HFFc6 (cell line): ENCODE measurements at places on chromosomes 11 and 22. TPM values are rescaled to one million over a fixed set of nuclear protein-coding genes. Genes with fewer than 3 reads are reported as not detected.

The MUC2 gene
- total RNA-seq: 0.24 to 0.25 TPM in 2 of 3 replicates, not detected in the other

GRCh38 chr11:99548264-99548663 lies 527.5 kb downstream of the CNTN5 start:
- no peaks in the 10 kb centered on the region for H3K27me3 ChIP-seq
- no peaks in the 10 kb centered on the region for H3K36me3 ChIP-seq
- no peak for DNase-seq
- H3K4me1 ChIP-seq: no peaks in the 10 kb centered on the region

- H3K4me3 ChIP-seq: no peak overlapping the region
- no peaks in the 10 kb centered on the region for H3K36me3 ChIP-seq
- H3K27me3 ChIP-seq: no peaks in the 10 kb centered on the region; the same call in 1 of the 2 replicates
- H3K27ac ChIP-seq: peak overlapping the region; percentile 65
Measured at GRCh38 chr11:36150986-36151385, 138.2 kb downstream of the COMMD9 start.

The APOA5 gene
- not detected in 3 replicates for total RNA-seq

The KCNJ1 gene
- not detected in 3 replicates for total RNA-seq

The OR52H1 gene
- total RNA-seq: not detected in 3 replicates

DNA sequence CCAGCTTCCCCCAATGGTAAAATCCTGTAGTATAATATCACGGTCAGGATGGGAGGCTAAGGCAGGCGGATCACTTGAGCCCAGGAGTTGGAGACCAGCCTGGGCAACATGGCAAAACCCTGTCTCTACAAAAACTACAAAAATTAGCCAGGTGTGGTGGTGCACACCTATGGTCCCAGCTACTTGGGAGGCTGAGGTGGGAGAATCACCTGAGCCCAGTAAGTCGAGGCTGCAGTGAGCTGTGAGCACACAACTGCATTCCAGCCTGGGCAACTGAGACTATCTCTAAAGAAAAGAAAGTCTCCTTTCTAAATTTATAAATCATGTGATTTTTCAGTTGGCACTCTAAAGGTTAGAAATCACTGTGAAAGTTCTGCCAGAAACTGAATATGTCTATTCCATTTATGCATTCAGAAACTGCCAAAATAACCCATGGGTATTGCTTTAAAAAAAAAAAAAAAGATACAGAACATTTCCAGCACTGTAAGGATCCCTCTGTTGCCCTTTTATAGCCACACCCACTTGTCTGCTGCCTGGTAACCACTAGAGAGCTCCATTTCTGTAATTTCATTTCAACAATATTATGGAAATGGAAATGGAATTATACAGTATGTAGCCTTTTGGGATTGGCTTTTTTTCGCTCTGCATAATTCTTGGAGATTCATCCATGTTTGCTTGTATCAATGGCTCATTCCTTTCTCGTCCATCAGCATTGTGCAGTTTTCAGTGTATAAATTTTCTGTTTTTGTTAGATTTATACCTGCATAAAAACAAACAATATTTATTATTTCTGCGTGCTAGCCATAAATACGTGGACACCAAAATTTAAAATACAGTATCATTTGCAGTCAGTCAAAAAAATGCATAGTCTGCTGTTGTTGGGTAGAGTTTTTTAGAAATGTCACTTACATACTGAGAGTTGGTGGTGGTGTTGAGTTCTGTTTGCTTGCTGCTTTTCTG lies 9.4 kb downstream of the CDC45 start:
- H3K27me3 ChIP-seq: 0 out of 2 replicates have a peak, but pooled peaks cover 2% of the 10 kb centered on the region
- H3K27ac ChIP-seq: no peak overlapping the region

DNA sequence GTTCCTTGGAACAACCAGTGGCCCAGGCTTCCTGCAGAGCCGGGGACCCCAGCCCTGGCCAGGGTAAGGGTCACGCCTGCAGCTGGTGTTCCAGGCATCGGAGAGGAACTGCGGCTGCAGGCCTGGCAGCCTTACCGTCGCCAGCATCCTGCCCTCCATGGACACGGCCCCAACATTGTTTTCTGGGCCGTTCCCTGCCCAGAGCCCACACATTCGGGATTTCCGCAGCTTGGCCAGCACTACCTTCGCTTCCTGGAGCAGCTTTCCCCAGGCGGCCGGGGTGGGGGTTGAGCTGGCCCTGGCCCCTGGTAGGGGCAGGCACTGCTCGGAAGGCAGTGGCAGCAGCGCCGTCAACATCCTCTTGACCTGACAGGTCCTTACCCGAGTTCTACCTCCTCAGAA lies 17.7 kb downstream of the TXN2 start:
- DNase-seq: no peak
- H3K27me3 ChIP-seq: peaks cover 4% of the 10 kb centered on the region; the same call in 1 of the 2 replicates
- peaks cover 57% of the 10 kb centered on the region for H3K4me1 ChIP-seq
- no peak overlapping the region for H3K4me3 ChIP-seq
- no peaks in the 10 kb centered on the region; the same call in 1 of the 2 replicates for H3K36me3 ChIP-seq
- H3K27ac ChIP-seq: no peak overlapping the region

The MOB2 gene
- total RNA-seq: 21.0 to 25.2 TPM (median 24.6 TPM) in 3 replicates

DNA sequence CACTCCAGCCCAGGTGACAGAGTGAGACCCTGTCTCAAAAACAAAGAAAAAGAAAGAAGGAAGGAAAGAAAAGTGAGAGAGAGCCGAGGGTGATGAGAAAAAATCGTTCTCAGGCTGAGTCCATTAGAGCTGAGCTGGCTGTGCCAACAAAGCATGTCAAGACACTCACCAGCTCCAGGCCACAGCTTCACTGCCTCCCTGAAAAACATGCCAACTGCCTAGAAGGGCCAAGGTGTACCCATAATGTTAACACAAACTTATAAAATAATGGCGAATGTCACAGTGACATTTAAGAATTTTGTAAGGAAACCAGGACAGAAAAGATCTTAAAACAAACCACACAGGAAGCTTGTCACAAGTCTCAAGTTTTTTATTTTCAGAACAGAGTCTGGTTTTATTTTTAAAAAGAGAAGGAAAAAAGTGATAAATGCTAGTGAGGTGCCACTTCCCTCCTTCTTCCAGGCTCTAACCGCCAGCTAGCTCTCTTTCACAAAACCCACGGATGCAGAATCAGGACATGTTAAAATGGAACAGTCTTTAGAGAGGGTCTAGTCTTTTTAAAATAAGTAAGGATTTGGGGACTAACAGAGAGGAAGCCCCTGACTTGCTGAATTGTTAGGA lies 5.1 kb downstream of the TMEM121B start:
- H3K4me1 ChIP-seq: no peaks in the 10 kb centered on the region
- no peak overlapping the region for H3K27ac ChIP-seq
- H3K4me3 ChIP-seq: no peak overlapping the region
- peaks cover 13% of the 10 kb centered on the region for H3K27me3 ChIP-seq
- DNase-seq: no peak

The MYEOV gene
- total RNA-seq: 64.1 and 93.3 TPM in 2 replicates

GRCh38 chr22:46179748-46180147 lies 29.4 kb downstream of the PPARA start:
- no peak overlapping the region for H3K4me3 ChIP-seq
- no peaks in the 10 kb centered on the region; the same call in 1 of the 2 replicates for H3K27me3 ChIP-seq
- no peak for DNase-seq

- no peaks in the 10 kb centered on the region for H3K4me1 ChIP-seq
- DNase-seq: no peak
- H3K27ac ChIP-seq: no peak overlapping the region
- H3K27me3 ChIP-seq: no peaks in the 10 kb centered on the region; the same call in 1 of the 2 replicates
- no peaks in the 10 kb centered on the region for H3K36me3 ChIP-seq
Measured at GRCh38 chr11:110747531-110747930, 35.3 kb upstream of the ARHGAP20 start.

- H3K27ac ChIP-seq: peak overlapping the region; percentile 34; the same call in 1 of the 2 replicates
- peaks cover 19% of the 10 kb centered on the region for H3K36me3 ChIP-seq
- H3K4me1 ChIP-seq: peaks cover 28% of the 10 kb centered on the region
- no peak for DNase-seq
Measured at GRCh38 chr22:21779444-21779843, 43.9 kb upstream of the YPEL1 start.

DNA sequence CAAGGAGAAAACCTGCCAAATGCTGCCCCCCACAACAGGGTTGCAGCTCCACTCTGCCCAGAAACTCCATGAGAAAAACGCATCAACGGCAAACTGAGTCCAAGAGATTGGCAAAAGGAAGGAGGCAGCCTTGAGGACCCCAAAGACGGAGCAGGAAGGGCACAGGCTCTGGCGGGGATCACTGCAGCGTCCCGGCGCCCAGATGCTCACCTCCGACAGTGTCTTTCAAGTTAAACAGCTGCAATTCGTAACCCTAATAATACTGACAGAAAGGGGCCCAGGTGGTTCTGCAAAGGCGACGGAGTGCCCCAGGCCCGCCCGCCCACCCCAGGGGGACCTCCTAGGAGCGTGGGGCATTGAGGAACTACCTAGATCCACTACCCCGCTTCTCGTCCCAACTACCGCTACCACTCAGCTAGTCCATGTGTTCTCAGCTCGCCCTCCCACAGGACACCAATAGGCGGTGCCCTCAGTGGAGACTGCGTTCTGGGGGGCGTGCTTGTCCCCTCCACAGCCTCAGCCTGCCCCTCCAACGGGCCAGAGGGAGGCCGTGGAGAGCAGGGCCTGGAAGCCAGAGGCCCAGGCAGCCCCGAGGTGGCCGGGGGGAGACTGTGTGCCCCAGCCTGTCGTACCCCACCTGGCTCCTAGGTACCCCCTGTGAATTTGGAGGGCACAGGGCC lies 127.4 kb downstream of the PHF21B start:
- no peaks in the 10 kb centered on the region for H3K4me1 ChIP-seq
- H3K36me3 ChIP-seq: no peaks in the 10 kb centered on the region
- DNase-seq: no peak
- H3K4me3 ChIP-seq: no peak overlapping the region

- DNase-seq: no peak
- peaks cover 69% of the 10 kb centered on the region for H3K27me3 ChIP-seq
- H3K27ac ChIP-seq: no peak within 1 kb of the TSS
Measured at GRCh38 chr22:38455076-38455529, at the start of gene KCNJ4. Gene KCNJ4, minus strand, starts transcription at chr22:38455199. Its CDS starts 27,067 bp downstream, at chr22:38428132.

The SMIM35 gene
- not detected in 3 replicates for total RNA-seq

The CCDC73 gene
- not detected in 3 replicates for total RNA-seq

- H3K27ac ChIP-seq: no peak overlapping the region
- no peak overlapping the region for H3K4me3 ChIP-seq
- H3K27me3 ChIP-seq: no peaks in the 10 kb centered on the region; the same call in 1 of the 2 replicates
Measured at GRCh38 chr11:34124885-34125668, 19.6 kb downstream of the NAT10 start.

- H3K36me3 ChIP-seq: no peaks in the 10 kb centered on the region; the same call in 1 of the 2 replicates
- H3K4me1 ChIP-seq: no peaks in the 10 kb centered on the region
- H3K27ac ChIP-seq: no peak overlapping the region
- no peak overlapping the region for H3K4me3 ChIP-seq
- DNase-seq: no peak
- H3K27me3 ChIP-seq: peaks cover 4% of the 10 kb centered on the region
Measured at GRCh38 chr22:48320683-48321451, 1506.8 kb downstream of the BRD1 start.

The OR5M10 gene
- total RNA-seq: not detected in 3 replicates

DNA sequence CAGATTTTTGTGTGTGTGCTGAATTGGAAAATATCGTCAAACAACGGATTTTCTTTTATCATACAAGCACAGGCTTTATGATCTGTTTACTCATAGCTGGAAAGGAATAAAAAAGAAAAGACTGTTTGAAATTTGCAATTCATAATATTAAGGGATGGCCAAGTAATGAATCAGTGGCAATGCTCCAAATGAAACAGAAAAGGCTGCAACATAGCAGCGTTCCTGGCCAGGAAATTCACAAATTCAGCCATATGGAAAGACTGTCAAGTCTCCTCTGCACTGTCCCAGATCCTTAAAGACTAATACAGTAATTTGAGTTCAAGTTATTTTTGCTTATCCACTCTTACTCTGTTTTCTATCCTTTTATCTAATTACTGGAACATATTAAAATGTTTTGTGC lies 98.2 kb downstream of the MSANTD4 start:
- peak; percentile 6 for DNase-seq
- H3K4me1 ChIP-seq: no peaks in the 10 kb centered on the region

GRCh38 chr11:65918211-65919140 lies at the start of gene C11orf68:
Gene C11orf68, minus strand, starts transcription at chr11:65919062. Its CDS starts 31 bp downstream, at chr11:65919031.
- H3K36me3 ChIP-seq: peaks cover 44% of the 10 kb centered on the region
- DNase-seq: no peak
- H3K4me1 ChIP-seq: peaks cover 48% of the 10 kb centered on the region
- peak within 1 kb of the TSS; percentile 88 for H3K27ac ChIP-seq
- peaks cover 4% of the 10 kb centered on the region for H3K27me3 ChIP-seq
- H3K4me3 ChIP-seq: peak within 1 kb of the TSS; percentile 94

GRCh38 chr11:93528252-93528651 lies 14.9 kb downstream of the SMCO4 start:
- no peak for DNase-seq
- no peaks in the 10 kb centered on the region for H3K27me3 ChIP-seq
- H3K4me3 ChIP-seq: no peak overlapping the region
- H3K4me1 ChIP-seq: peaks cover 25% of the 10 kb centered on the region

DNA sequence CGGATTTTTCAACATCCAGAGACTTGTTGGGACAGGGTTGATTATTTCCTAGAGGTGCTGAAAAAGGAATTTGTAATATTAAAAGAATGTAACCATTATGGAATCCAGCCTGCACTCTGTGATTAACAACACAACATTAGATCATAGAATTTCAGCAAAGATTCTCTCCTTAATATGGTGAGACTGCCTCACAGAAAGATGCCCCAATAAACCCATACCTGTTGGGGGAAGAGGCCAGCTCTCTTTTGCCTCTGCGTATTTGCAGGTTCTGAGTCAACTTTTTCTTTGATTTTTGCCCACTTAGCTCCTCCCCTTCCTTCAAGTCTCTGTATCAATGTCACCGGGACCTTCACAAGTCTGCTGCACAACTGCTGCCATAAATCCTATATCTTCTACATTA lies 12.4 kb upstream of the MTMR3 start:
- no peaks in the 10 kb centered on the region for H3K36me3 ChIP-seq
- no peak for DNase-seq
- peaks cover 12% of the 10 kb centered on the region for H3K4me1 ChIP-seq
- H3K4me3 ChIP-seq: no peak overlapping the region
- peaks cover 17% of the 10 kb centered on the region for H3K27me3 ChIP-seq

DNA sequence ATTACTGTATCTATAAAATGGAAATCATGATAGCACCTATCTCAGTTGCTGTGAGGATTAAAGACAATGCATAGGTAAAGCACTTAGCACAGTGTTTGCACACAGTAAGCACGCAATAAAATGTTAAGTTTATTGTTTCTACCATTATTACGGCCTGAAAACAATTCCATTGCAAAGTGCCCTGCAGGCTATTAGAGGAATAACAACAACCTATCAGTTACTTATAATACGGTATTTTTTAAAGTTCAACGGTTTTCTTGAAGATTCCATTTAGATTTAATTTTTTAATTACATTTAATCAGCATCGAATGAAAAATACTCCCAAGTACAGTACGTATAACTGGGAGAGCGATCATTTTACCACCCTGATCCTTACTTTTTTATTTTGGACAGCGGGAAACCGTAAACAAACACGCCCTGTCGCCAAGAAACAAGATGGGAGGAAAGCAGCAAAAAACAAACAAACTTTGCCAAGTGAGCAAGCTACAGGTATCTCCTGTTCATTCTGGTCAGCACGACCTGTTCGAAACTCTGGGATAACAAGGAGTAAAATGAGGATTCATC lies 893 bp downstream of the SLC36A4 start:
- H3K27me3 ChIP-seq: peaks cover 8% of the 10 kb centered on the region; the same call in 1 of the 2 replicates
- no peak for DNase-seq
- peak overlapping the region; percentile 96 for H3K4me3 ChIP-seq
- H3K36me3 ChIP-seq: no peaks in the 10 kb centered on the region
- peaks cover 17% of the 10 kb centered on the region; the same call in 1 of the 2 replicates for H3K4me1 ChIP-seq
